ENCODE measurements at places on chromosomes 6 and 20.
A peak's percentile ranks its signal among the peaks of the same experiment; 100 is the strongest.

GRCh38 chr6:35993150-35993549 is 31.3 kb downstream of the SLC26A8 start:
- no peak for DNase-seq

- DNase-seq, result no peak
These were observed 7.2 kb downstream of the PNLDC1 start for GRCh38 chr6:159807150-159807858.

GRCh38 chr6:15401769-15402250 is 155.9 kb downstream of the JARID2 start:
- no peak for DNase-seq

- DNase-seq, result no peak
These were observed 28.0 kb upstream of the ZNF217 start for GRCh38 chr20:53621482-53622246.

- no peak for DNase-seq
These were observed 128.5 kb downstream of the HFE start for GRCh38 chr6:26215585-26216358.

GRCh38 chr6:131924881-131925474 is 26.2 kb downstream of the CCN2 start:
- no peak for DNase-seq

GRCh38 chr6:81939766-81940165 is 187.3 kb upstream of the TENT5A start:
- DNase-seq, result no peak

- DNase-seq, result no peak
These were observed 459.5 kb downstream of the DHX35 start for GRCh38 chr20:39421571-39422105.

- DNase-seq, result no peak
These were observed 12.8 kb downstream of the PI16 start for GRCh38 chr6:36967301-36967700.

GRCh38 chr6:80329496-80329895 is 223.0 kb downstream of the BCKDHB start:
- DNase-seq, result no peak

DNA sequence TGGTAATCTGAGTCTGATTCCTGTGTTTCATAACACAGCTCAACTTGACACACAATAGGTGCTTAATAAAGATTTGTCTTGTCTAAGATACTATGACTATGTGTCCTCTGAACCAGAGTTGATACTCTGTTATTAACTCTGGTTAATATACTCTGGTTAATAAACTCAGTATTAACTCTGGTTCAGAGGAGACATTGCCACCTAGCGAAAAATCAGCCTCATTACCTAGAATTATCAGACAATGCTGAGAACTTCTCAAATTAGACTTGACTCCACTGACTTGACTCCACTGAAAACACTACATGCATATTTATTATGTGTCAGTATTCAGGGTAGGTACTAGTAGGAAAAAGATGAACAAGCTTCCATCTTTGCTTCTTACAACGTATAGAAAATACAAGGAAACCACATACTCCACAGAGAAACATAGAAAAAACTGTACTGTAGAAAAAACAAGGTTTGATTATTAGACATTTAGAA is 73.9 kb downstream of the AHI1 start:
- peak; percentile 6 for DNase-seq

- no peak for DNase-seq
These were observed 5.1 kb downstream of the IGF2R start for GRCh38 chr6:159973951-159974350.

DNA sequence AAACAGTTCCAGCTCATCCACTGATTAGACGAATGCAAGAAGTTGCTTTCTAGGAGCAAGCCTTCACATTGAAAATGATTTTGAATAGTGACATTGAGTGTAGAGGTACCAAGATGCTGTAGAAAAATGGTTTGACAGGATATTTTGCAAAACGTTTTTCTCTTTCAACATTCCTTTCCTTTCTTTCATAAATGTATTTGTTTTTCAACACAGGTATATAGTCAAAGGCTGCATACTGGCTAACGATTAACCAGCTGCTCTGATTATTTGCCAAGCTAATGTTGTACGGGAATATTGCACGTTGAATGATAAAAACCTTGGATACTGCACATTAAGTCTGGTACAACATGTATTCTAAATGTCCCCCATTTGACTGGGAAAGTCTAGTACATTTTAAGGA is 78.8 kb upstream of the TENT5A start:
- DNase-seq, result no peak

Data from brain pericyte (primary cell).